Sciatic nerve (tissue), 2 donors: ENCODE measurements at places on chromosomes 3 and 15. TPM values are rescaled to one million over a fixed set of nuclear protein-coding genes. Genes with fewer than 3 reads are reported as not detected.

DNA sequence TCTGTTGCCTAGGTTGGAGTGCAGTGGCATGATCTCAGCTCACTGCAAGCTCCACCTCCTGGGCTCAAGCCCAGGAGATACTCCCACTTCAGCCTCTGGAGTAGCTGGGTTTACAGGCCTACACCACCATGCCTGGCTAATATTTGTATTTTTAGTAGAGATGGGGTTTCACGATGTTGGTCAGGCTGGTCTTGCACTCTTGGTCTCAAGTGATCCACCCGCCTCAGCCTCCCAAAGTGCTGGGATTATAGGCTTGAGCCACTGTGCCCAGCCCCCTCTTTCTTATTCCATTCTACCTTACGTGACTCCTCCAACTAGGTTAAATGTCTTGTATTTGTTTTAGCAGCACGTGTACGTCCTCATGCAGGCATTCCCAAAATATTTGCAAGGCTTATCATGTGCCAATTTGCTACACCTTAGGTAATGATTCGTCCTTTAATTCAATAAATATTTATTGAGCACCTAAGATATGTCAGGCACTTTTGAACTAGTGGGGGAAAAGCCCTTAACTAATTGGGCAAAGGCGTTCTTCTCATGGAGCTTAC, 14.9 kb upstream of the MAGI1 start:
- DNase-seq, result no peak

The KBTBD13 gene
- total RNA-seq, result 0.27 TPM

The ECE2 gene
- not detected for total RNA-seq

The ARMC8 gene
- 48.9 TPM for total RNA-seq

GRCh38 chr3:43288850-43289249, 2.5 kb downstream of the SNRK start:
- DNase-seq, result no peak

The SLC33A1 gene
- 29.3 TPM for total RNA-seq

The SH3BP5 gene
- total RNA-seq, result 143 TPM

The SIDT1 gene
- total RNA-seq, result 4.5 TPM

The TRPM1 gene
- not detected for total RNA-seq
